ENCODE measurements at places on chromosomes 3 and 15.

DNA sequence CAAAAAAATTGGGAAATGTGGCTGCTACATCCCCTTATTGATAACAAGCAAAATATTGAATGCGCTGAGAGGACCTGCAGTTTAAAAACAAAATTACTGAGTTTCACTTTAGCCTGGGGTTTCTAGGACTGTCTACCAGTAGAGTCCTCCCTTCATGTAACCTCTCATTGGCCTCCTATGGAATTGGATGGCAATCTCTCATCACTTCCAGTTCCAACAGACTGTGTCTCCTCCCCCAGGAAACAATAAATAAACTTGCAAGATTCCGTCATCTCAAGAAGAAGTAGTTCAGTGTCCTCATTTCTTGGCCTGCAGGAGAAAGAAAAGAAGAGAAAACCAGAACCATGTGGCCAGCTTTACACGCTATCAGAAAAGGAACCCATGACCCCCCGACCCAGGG lies 123.8 kb downstream of the TLE3 start:
- no peak for DNase-seq

DNA sequence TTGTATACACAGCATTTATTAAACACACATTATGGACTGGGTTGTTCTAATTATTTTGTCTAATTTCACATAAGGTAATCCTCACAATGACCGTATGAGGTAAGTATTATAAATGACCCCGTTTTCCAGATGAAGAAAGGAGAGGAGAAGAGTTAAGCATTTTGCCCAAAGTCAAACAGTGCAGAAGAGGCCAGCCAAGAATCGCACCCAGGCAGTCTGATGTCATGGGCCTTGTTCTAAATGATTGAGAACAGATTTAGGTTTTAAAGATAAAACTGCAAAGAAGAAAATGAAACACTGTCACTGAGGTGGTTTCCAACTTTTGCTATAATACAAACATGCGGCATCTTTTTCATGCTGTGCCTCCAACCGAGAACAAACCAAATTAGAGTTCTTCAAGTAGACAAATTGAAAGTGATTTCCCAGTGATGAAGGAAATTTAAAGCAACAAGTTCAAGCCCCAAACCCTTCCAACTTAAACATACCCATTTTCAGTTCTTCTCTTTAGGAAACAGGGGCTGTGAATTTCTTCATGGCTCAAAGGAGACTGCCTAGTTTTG lies 155.3 kb downstream of the THRB start:
- DNase-seq: no peak

- no peak for DNase-seq
Observed at GRCh38 chr3:105965384-105965783, 96.6 kb upstream of the CBLB start.

- DNase-seq: no peak
Observed at GRCh38 chr3:59970796-59971195, 921.0 kb upstream of the CFAP20DC start.

DNA sequence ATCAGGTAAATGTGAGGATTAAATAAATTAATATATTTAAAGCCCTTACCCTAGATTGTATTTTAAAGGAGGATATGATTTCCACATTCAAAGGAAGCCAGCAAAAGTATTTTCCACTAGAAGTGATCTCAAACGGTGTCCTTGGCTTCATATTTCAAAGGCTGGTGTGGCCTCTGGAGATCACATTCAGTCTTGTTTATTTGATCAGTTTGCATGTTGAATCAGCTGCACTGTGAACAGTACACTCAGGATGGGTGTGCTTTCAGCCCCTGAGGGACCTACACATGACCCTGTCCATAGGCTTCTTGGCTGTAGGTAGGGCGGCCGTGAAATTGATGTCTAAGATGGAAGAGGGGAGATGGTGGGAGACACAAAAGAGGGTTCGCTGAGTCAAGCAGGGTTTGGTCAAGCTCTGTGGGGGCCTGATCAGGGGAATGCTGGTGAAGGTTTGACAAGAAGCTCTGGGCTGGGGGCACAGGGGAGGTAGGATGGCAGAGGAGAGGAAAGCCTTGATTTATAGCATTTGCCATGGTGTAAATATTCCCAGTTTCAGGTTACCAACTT lies 21.9 kb downstream of the CYP8B1 start:
- DNase-seq: no peak

DNA sequence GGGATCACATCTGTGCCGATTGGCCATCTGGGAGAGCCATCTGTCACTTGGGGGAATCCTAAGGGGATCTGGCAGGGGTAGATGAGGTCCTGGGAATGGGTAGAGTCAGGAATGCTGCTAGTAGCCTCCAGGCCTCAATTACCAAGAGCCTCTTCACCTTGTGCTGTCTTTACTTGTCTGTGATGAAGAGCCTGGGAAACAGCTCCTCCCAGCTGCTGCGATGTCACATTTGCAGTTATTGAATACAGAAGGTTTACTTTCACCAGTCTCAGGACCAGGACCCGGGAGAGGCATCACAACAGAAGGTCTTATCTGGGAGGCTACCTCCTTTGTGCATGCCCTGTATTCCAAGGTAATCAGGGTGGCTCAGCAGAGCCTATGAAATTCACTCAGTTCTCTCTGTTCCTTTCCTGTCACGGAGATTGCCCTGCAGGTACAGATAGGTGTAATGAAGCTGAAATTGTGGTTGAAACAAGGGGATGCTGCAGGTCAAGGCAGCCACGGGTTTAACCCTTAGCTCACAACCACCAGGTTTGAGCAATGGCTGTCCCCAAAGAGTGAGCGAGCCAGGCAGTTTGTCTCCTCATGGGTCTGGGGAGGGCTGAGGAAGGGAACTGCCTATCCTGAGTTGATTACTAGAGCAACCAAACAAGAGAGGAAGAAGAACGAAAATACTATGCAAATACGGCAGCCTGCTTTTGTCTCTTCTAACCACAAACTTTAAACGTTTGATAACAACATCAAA lies 298.9 kb upstream of the RORA start:
- DNase-seq: no peak

DNA sequence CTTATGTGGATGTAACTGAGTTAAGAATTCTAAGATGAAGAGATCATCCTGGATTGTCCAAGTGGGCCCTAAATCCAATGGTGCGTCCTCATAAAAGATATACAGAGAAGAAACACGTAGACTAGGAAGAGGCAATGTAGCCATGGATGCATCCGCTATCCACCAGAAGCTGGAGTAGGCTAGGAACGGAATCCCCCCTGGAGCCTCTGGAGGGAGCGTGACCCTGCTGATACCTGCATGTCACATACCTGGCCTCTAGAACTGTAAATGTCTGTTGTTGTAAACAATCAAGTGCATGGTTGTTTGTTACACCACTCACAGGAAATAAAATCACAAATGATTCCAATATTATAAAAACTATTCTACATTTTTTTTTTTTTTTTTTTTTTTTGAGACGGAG lies 254.5 kb upstream of the RORA start:
- no peak for DNase-seq

GRCh38 chr3:20185331-20185678 lies 701 bp downstream of the SGO1 start:
- no peak for DNase-seq

DNA sequence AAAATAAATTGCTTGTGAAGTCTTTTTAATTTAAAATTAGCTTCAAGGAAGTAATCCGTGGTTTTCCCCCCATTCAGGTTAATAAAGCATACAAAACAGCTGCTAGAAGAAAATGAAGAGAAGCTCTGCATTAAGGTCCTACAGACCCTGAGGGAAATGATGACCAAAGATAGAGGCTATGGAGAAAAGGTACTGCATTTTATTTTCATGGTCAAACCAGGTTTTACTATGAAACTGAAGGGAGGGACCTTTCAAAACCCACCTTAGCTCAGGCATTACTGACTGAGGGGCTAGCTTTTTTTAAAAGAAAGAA lies 218.5 kb downstream of the ITPR1 start:
- DNase-seq: no peak

GRCh38 chr3:9583792-9584191 lies 30.2 kb upstream of the LHFPL4 start:
- no peak for DNase-seq

- no peak for DNase-seq
Observed at GRCh38 chr3:151630938-151631441, 102.7 kb upstream of the AADACL2 start.

DNA sequence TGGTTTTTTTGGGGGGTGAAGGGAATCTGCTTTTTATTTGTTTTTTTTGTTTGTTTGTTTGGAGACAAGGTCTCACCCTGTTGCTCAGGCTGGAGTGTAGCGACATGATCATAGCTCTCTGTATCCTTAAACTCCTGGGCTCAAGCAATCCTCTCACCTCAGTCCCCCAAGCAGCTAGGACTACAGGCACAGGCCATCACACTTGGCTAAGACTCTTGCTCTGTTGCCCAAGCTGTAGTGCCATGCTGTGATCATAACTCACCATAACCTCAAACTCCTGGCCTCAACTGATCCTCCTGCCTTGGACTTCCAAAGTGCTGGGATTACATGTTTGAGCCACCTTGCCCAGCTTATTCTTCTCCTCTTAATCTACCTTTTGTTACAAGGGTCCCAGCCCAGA lies 31.8 kb downstream of the GPR176 start:
- no peak for DNase-seq

- peak; percentile 18 for DNase-seq
Observed at GRCh38 chr3:19149368-19149767, 1.1 kb downstream of the KCNH8 start.

DNA sequence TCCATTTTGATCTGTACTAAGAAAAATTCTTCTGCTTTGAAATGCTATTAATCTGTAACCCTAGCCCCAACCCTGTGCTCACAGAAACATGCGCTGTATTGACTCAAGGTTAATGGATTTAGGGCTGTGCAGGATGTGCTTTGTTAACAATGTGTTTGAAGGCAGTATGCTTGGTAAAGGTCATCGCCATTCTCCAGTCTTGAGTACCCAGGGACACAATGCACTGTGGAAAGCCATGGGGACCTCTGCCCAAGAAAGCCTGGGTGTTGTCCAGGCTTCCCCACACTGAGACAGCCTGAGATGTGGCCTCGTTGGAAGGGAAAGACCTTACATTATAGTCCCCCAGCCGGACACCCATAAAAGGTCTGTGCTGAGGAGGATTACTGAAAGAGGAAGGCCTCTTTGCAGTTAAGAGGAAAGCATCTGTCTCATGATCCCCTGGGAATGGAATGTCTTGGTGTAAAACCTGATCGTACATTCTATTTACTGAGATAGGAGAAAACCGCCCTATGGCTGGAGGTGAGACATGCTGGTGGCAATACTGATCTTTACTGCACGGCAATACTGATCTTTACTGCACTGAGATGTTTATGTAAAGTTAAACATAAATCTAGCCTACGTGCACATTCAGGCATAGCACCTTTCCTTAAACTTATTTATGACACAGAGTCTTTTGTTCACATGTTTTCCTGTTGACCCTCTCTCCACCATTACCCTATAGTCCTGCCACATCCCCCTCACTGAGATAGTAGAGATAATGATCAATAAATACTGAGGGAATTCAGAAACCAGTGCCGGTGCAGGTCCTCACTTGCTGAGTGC lies 6.3 kb downstream of the PIGZ start:
- DNase-seq: no peak

DNA sequence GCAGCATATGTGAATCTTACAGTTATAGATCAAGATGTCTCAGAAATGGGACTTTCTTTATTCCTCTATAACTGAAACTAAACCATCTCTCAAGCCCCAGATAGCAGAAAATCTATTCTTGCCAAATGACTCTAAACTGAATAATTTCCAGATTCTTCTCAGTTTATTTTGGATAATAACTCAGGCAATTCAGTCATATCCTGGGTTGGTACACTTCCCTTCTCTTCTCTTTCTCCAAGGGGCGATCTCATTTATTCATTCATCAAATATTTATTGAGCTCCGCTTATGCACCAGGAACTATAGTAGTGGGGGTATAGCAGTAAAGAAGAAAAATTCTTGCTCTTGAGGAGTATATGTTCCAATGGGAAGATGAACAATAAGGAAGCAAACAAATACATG lies 13.5 kb upstream of the PCOLCE2 start:
- DNase-seq: no peak

DNA sequence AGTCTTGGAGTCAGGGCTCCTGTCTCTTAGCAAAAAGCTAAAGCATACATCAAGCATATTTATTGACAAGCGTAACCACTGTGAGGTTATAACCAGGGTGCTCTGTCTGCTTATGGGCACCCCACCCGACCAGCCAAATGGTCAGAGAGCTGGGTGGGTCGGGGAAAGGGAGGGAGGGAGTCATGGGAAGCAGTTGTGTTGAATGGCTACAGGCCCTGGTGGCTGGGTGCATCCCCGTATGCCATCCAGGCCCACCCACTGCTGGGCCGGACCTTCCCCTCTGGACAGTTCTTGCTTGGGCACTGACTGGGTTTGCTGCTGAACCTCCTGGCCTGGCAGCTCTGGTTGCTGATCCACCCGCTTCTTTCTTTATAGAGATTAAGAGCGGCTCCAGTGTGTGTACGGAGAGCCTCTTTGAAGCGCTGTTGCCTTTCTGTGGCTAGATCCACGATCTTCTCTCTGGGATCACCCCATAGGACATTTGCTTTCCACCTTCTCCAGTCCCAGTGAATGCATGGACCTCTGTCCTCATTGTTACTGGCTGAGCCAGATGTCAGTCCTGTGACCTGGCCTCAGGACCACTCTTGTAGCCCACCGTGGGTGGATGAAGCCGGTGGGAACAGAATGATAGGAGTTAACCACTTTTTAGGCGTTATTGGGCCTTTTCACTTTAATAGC lies 59.6 kb downstream of the SMAD3 start:
- no peak for DNase-seq

DNA sequence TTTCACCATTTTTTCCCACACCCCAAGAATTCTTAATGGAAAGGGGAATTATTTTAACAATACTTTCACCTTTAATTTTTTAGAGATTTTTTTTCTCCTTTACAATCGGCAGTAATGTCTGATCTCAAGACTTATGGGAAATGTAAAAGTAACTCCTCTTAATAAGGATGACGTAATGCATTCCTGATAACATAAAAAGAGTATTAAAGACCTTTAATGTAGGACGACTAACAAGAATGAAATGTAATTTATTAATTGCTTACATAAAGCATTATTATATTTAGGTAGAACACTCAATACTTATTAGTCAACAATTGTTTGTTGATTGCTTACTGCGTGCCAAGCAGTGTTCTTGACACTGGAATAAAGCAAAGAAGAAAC lies 416.8 kb upstream of the NAALADL2 start:
- no peak for DNase-seq

DNA sequence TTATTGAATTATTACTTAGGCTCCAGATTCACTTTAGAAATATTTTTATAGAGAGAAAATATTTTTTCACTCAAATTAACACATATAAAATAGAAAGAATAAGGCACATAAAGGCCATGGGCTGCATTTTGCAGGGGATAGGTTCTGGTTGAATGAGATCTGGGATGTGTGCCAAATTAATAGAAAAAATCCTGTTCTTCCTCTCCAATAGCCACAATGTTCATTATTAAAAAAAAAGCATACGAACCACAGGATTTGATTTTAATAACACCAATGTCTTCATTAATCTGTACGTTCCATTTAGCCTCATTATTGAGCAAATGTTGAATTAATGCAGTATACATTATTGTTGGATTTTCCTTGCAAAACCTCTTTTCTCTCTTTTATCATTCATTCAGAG lies 622.8 kb upstream of the AGTR1 start:
- DNase-seq: no peak

- no peak for DNase-seq
Observed at GRCh38 chr3:73530022-73530396, 94.7 kb downstream of the PDZRN3 start.

- DNase-seq: no peak
Observed at GRCh38 chr3:128965818-128966217, 28.1 kb downstream of the CFAP92 start.
